Glomerular endothelial cell (primary cell): ENCODE measurements at places on chromosomes 16 and 17.

DNA sequence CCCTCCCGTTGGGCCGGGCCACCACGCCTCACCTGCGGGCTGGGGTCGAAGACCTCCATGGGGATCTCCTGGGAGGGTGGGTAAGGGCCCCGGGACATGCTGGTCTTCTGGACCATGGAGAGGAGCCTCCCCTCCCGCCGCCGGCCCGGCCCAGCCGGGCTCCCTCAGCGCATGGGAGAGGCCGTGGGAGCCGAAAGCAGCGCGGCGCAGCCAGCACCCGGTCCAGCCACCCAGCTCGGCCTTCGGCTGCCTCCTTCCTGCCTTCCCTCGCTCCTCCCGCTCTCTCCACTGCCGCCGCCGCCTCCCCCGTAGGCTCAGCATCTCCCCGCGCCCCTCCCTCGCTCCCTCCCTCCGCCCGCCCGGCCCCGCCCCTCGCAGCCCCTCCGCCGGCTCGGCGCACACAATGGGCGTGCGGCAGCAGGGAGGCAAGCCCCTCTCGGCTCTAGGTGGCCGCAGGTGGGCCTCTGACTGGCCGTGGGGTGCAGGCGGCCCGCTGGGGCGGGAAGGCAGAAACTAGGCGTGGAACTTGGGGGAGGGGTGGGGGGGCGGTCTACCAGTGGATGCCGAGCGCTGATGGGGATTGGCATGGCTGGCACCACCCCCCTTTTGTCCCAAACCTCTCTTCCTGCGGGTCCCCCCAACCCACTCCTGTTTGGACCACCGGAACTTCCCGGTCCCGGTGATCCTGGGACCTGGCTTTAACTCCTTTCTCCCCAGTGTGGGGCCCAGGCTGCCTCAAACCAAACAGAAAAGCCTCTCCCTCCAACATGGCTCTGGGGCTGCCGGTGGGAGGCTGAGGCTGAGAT is at the start of gene CACNB1:
Gene CACNB1, minus strand, starts transcription at position 290 of the 806 bp plus-strand sequence. Its CDS starts 174 bp downstream, at position 116.
- DNase-seq = no peak

- no peak for DNase-seq
Observed at GRCh38 chr17:7705269-7706255, 560 bp downstream of the EFNB3 start.

GRCh38 chr17:56548661-56549060 is 44.8 kb upstream of the NOG start:
- no peak for DNase-seq

DNA sequence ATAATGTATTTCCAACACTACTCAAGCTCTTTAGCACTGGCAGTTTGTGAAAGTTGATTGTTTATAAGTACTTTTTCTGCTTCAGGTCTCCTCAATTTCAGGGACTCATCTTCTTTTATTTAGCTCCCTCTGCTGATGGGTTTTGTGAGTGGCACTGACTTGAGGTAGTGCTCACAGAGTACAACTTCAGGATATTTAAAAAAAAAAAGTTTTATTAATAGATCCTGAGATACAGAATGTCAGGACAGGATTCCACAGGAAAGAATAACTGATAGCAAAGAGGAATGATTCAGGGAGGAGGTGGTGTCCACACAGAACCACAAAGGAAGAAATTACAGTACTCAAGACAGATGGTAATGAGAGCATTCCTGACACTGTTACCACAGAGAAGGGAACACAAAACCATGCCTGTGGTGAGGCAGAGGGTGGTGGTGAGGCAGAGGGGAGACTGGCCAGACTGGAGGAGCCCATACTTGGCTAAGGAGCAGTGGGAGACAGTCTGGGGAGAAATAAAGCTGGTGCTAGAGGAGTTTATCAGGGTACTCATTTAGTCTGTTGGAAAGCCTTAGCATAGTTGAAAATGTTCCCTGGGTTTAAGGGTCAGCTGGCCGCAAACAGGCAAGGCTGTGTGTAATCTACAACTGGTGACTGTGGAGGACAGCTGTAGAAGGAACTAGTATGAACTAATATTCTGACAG is 63.7 kb downstream of the SPAG9 start:
- peak; percentile 44 for DNase-seq

DNA sequence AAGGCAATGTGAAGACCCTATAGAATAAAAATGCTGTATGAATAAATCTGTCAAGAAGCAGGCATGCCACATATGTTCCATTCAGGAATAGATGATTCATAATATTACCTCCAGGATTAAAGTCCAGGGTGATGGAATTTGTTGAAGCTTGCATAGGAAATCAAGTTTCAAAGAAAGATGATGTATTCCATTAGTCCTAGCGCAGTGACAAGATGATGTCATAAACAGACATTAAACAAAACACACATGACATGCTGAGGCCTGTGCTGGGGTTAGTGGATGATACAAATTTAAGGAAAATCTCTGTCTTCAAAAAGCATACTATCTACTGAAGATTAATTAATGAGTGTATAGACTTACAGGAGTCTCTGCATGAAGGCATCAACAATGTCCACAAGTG is 1025.2 kb downstream of the CDH11 start:
- no peak for DNase-seq

DNA sequence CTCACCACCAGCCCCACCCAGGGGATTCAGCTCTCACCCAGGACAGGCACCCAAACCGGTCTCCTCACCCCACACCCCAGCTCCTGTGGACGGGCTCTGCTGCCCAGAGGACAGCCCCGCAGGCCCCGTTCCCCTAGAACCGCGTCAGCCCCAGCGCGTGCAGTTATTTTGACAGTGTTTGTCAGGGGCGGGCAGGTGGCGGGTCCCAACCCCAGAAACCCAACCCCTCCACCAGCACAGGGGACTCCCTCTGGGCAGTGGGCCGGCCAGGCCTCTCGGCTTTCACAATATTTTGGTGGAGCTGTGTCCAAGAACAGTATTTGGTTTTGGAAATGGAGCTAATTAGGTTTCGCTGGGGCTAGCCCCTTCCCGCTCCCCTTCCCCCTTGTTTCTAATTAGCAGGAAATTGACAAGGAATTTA is 44.8 kb downstream of the BAHCC1 start:
- DNase-seq = no peak

GRCh38 chr17:15780188-15780587 is 48.1 kb downstream of the TBC1D26 start:
- DNase-seq = no peak

DNA sequence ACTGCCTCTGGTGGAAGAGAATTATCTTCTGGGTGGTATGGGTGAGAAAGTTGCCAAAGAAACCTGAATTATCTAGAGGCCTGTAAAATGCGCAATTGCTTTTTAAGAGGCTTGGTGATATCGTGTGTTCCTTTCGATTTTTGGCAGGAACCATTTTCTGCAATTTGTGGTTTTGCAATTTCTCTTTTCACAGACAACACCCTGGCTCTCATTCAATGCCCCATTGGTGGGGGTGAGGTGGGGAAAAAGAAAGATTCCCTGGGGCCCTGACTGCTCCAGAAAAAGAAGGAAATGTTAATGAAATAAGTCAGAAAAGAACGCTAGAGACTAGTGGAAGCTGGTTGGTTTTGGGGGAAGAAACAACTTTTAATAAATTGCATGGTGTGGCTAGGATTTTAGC is 77.4 kb downstream of the ANKFN1 start:
- no peak for DNase-seq

DNA sequence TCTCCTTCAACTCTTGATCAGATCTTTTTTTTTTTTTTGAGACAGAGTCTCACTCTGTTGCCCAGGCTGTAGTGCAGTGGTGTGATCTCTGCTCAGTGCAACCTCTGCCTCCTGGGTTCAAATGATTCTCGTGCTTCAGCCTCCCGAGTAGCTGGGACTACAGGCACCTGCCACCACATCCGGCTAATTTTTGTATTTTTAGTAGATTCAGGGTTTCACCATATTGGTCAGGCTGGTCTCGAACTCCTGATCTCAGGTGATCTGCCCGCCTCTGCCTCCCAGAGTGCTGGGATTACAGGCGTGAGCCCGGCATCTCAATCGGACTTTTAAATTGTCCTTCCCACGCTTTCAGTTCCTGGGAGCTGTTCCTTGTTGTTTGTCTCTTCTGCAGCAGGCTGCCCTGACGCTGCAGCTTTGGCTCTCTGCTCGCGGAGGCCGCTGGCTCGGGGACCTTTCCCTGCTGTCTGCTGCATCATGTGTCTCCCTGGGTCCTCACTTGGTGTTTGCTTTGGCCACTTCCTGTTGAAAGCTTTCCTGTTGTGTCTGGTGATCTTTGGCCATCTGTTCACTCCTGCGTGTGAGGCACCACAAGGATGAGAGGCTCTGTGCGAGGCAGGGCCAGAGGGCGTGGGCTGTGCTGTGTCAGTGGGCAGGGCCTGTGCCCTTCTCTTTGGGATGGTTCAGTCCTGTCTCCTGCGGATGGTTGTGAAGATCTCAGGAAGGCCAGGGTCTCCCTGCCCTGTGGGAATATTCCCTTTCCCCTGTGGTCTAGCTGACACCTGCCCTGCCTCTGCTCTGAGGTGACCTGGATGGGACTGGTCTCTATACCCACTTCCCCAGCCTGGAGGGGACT is 18.4 kb upstream of the CAPN15 start:
- no peak for DNase-seq

- DNase-seq = no peak
Observed at GRCh38 chr17:47620503-47621245, 29.0 kb upstream of the KPNB1 start.
